ENCODE measurements at places on chromosomes 5 and 9.

DNA sequence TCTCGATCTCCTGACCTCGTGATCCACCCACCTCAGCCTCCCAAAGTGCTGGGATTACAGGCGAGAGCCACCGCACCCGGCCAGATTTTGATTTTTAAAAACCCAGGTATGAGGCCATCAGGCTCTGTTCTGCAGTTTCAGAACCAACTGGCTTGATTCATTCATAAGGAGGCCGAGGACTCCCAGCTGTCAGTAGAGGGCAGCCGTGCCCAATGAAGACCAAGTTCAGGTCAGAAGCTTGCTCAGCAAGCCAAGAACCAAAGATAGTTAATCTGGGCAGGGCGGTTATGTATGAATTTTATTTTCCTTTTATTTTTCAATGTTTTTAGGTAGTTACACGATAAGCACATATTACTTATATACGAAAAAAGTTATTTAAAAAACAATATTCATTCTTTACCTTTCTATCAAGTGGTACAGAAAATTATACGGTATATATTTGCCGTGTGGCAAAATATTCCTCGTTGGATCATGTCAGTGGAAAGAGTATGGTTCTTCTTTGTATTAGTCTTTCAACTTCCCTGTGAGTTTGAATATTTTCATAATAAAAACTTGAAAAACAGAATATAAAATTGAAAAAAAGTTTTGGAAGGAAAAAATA lies 18.0 kb downstream of the MGAT1 start:
- peak; percentile 41 for DNase-seq

- DNase-seq = no peak
These were observed 134.8 kb downstream of the CDH10 start for GRCh38 chr5:24509943-24510342.

GRCh38 chr5:33975852-33976251 lies 8.6 kb downstream of the SLC45A2 start:
- DNase-seq = no peak

- DNase-seq = no peak
These were observed 98.1 kb upstream of the ALDH1B1 start for GRCh38 chr9:38294220-38294960.

- DNase-seq = no peak
These were observed 156.8 kb downstream of the DCP2 start for GRCh38 chr5:113133211-113133975.

GRCh38 chr9:87099407-87099806 lies 152.1 kb upstream of the GAS1 start:
- no peak for DNase-seq

DNA sequence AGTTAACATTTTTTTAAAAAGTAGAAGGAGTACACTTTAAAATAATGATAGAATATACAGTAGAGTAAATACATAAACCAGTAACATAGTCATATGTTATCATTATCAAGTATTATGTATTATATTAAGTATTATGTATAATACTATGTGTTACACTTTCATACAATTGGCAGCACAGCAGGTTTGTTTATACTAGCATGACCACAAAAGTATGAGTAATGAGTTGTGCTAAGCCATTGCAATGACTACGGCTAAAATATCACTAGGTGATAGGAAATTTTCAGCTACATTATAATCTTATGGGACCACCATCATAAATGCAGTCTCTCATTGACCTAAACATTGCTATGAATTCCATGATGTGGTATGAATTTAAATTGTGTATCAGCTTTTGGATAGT lies 506.0 kb downstream of the HTR1A start:
- no peak for DNase-seq

DNA sequence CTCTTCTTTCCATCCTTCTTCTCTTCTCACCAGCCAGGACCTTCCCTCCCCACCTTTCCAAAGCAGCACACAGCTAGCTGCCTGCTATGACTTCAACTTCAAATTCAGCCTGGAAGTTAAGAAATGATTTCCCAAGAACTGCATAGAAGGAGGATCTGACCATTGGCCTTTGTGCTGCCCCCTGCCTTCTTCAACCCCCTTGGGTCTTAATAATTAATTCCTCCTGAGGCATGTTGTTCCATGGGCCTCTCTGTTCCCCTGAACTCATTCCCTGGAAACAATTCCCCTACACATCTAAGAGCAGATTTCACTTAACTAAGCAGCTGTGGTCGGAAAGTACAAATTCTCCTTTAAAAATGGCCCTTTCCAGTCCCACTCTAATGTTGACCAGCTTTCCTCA lies 62.4 kb downstream of the ADAMTS12 start:
- no peak for DNase-seq

DNA sequence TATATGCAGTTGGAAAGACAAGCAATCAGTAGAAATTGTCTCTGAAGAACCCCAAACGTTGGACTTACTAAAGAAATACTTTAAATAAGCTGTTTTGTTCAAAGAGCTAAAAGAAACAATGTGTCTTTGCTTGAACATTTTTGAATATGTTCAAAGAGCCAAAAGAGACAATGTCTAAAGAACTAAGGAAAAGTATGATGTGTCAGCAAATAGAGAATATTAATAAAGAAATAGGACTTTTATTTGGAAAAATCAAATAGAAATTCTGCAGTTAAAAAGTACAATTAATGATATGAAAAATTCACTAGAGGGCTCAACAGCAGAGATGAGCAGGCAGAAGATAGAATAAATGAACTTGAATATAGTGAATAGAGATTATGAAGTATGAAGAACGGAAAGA lies 19.2 kb downstream of the TAS2R1 start:
- no peak for DNase-seq

- no peak for DNase-seq
These were observed 1.2 kb upstream of the GABRA1 start for GRCh38 chr5:161846746-161847145.

- no peak for DNase-seq
These were observed 24.4 kb downstream of the SHC3 start for GRCh38 chr9:89154218-89154617.

- DNase-seq = no peak
These were observed 492 bp upstream of the FAM169A start for GRCh38 chr5:74866596-74867162.

- no peak for DNase-seq
These were observed 6.3 kb downstream of the NR2F1-AS1 start for GRCh38 chr5:93574491-93575305.

GRCh38 chr9:85610074-85610860 lies 131.5 kb downstream of the AGTPBP1 start:
- peak; percentile 67 for DNase-seq

GRCh38 chr5:5456858-5457257 lies 34.4 kb downstream of the ICE1 start:
- DNase-seq = no peak

DNA sequence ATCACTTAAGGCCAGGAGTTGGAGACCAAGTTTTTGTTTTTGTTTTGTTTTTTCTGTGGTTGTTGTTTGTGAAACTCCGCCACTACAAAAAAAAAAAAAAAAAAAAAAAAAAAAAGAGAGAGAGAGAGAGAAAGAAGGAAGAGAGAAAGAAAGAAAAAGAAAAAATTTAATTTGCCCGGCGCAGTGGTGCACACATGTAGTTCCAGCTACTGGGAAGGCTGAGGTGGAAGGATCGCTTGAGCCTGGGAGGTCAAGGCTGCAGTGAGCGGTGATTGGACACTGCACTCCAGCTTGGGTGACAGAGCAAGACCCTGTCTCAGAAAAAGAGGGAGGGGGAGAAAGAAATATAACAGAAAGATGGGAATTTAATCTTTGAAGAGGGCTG lies 902 bp downstream of the THG1L start:
- no peak for DNase-seq
